ENCODE measurements at places on chromosomes 5 and 9.

GRCh38 chr9:133058071-133058470 is 3.7 kb upstream of the CEL start:
- no peak for DNase-seq

- no peak for DNase-seq
Observed at GRCh38 chr9:128556926-128557634, 4.7 kb downstream of the SPTAN1 start.

GRCh38 chr5:59637884-59638580 is 255.5 kb downstream of the PDE4D start:
- no peak for DNase-seq

DNA sequence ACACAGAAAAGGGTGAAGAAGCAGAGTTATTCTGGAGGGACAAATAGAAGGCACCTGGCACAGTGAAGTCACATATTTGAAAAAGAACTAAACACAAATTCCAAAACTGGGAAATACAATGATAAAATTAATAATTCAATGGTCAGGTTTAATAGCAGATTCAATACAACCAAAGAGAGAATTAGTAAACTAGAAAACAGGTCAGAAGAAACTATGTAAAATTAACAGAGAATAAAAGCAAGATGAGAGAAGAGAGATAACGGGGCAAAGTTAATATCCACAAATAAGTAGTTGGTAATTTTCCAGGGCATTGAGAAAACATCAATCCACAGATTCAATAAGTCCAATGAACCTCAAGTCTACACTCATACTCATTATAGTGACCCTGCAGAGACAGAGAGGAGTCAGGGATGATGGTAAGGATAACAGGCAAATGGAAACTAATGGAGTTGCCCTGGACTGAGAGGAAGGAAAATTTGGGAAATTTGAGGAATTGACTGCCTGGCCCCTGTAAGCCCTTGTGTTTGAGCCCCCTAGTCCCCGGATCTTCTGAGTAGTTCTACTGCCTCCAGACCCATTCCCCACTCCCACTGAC is 8.3 kb upstream of the ERGIC1 start:
- DNase-seq: no peak

- no peak for DNase-seq
Observed at GRCh38 chr9:21875893-21876292, 73.5 kb downstream of the MTAP start.

GRCh38 chr9:125683486-125683885 is 23.5 kb downstream of the MAPKAP1 start:
- no peak for DNase-seq

DNA sequence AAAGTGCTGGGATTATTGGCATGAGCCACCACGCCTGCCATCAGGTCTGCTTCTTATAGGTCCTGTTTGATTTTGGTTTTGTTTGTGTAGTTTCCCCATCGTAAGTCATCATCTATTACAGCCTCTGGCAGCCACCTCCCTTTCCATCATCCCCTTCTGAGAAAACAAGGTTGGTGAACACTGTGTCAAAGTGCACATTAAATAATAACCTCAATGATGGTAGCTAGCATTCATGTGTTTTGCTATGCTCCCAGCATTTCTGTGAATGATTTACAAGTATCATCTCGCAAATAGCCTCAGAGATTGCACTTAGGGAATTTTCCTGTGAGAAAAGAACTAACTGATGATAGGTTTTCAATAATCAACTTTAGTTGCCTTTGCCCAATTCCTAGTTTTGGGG is 9.9 kb downstream of the PRUNE2 start:
- no peak for DNase-seq

DNA sequence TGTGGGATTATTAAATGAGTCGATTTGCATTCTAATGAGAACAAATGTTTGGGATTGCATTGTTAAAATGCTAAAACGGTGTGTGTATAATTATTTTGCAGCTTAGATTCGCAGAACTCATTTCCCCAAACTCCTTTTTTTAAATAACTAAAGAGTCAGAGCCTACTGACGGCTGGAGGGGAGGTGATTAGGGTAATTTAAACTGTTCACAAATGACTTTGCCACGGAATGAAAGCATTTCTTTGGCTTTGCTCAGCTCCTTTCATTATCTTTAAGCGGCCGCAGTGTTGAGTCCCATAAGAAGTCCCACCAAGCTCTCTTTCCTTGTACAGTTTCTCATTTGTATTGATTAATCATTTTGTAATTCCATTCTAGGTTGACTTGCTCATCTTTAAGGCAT is 1632.8 kb downstream of the MAT2B start:
- no peak for DNase-seq

DNA sequence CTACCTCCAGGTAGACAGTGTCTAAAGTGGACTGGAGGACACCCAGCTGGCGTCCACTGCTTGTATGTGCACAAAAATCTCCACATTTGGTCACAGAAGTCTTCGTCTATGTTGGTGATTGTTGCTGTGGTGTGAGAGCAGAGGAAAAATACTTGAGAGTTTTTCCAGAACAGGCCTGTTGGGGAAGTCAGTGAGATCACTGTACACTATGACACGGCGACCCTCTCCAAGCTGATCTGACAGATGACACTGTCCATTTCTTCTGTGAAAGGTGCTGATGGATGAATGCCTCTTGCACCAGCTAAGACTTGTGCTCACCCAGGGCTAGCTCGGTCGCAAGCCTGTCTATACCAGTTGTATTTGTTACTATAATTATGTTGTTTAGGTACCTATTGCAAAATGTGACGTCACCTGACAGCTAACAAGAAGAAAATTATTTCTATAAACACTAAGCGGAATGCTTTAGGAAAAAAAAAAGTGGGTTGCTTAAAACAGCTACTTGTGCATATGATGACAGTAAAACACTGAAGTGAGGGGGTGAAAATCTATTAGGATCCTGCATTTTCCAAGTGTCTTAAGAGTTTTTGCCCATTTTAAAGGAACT is 142.3 kb downstream of the ROR2 start:
- no peak for DNase-seq

DNA sequence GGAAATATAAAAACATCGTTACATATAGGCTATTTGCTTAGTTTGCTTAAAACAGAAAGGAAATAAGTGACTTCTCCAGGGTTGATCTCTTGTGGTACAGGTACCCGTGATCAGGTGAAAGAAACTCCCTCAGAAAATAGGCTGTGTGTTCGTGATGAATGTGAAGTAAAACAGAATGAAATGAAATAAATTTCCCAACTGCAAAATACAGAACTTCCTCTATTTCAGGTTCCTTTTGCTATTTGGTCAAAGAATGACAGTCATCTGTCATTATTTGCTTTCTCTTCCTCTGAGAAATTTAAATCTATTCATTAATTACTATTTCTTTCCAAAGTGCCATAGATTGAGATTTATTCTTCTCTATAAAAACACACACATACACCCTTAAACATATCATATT is 408.1 kb downstream of the FAM170A start:
- no peak for DNase-seq

DNA sequence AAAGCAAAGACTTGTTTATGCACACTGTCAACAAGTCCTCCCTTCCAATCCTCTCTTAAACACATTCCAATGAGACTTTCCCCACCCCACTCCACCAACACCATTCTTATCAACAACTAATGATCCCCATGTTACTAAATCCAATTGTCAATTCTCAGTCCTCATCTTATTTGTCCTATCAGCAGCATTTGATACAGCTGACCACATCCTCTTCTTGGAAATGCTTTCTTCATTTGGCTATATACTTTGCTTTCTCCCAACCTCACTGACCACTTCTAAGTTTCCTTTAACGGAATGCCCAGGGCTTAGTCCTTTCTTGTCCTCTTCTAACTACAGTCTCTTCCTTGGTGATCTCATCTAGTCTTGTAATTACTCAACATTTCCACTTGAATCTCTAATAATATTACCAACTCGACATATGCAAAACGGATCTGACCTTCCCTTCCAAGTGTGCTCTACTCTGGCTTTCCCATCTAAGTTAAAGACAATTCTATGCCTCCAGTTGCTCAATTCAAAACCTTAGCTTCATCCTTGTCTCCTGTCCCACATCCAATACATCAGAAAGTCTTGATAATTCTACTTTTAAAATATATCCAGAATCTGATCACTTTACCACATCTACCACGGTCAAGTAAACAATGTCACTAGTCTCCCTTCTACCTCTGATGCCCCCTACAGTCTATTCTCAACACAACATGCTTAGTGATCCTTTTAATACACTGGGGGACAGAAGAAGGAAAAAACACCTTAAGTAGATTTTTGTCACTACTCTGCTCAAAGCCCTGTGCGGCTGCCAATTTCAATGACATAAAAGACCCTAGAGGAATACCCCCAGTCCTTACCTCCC is 25.5 kb downstream of the AGTPBP1 start:
- DNase-seq: no peak

DNA sequence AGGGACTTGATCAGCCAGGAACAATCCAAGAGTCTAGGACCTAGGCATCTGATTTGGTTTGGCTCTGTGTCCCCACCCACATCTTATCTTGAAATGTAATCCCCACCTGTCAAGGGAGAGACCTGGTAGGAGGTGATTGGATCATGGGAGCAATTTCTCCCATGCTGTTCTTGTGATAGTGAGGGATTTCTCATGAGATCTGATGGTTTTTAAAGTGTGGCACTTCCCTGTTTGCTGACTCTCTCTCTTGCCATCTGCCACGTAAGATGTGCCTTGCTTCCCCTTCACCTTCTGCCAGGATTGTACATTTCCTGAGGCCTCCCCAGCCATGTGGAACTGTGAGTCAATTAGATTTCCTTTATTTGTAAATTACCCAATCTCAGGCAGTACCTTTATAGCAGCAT is 201.7 kb upstream of the ACTBL2 start:
- no peak for DNase-seq
